ENCODE measurements at places on chromosomes 13 and 19. TPM values are rescaled to one million over a fixed set of nuclear protein-coding genes. Genes with fewer than 3 reads are reported as not detected.

Gene SIX5
- total RNA-seq: 20.6 TPM

Gene PTPRH
- 4.4 TPM for total RNA-seq

DNA sequence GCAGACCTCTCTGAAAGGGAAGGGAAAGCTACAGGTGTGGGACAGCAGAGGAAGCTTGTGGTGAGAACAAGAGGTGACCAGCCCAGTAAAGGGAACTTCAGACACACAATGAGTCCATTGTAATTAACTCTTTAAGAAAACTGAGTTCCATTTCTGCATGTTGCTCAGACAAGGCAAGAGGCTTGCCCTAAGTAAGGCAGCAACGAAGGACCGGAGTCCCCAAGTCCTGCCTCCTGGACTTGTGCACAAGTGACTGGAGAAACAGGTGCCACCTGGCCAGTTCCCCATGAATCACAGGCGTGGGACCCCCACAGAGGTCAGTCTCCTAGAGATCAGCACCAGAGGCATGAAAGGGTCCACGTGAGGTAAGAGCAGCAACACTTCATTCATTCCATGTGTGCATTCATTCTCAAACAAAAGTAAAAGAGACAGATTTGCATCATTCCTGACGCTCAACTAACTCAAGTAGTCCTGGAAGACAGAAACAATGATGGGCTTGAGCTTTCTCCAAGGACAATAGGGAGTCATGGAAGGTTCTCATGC, 14.7 kb upstream of the SIGLEC6 start:
- H3K4me3 ChIP-seq: no peak overlapping the region
- H3K36me3 ChIP-seq: no peaks in the 10 kb centered on the region
- H3K4me1 ChIP-seq: no peaks in the 10 kb centered on the region
- no peak for DNase-seq
- H3K27me3 ChIP-seq: no peaks in the 10 kb centered on the region
- H3K27ac ChIP-seq: no peak overlapping the region

- no peaks in the 10 kb centered on the region for H3K27me3 ChIP-seq
- H3K36me3 ChIP-seq: no peaks in the 10 kb centered on the region
- no peak for DNase-seq
- H3K4me3 ChIP-seq: no peak overlapping the region
- no peak overlapping the region for H3K27ac ChIP-seq
These were observed 27.3 kb upstream of the GPI start for GRCh38 chr19:34337739-34338138.

DNA sequence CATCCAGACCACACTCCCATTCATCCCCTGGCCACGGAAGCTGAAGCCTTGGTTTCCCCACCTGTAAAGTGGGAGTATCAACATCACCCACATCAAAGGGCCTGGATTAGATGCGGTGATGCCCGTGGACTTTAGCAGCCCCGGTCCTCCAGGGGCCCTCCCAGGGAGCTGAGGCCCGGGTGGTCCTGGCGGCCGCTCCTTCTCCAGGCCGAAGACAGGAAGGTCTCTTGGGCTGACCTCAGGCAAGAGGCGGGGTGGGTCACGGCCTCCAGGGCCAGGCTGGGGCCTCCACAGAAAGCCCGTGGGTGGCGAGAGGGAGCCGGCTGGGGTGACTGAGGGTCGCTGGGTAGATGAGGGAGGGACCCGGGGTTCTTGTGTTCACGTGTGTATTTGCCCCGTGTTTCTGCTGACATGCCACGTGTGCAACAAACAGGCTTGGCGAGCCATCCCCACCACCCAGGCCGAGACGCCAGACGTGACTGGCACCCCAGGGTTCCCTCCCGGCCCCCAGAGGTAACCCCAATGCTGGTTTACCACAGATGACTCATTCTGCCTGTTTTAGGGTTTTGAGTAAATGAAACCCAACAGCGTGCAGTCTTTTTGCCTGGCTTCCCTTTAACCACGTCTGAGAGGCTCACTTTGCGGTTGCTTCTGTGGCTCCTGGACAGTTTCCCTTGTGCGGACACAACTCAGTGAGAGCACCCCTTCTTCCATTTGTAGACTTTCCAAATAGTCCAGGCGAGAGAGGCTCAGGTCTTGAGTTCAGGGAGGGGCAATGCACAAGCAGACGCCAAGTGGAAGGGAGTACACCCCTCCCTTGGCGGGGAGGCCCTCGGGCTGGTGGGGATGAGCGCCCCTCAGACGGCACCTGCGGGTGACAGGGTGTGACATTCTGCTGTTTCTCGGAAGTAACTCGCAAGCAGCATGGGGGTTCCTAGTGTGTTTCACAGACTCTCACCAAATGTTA, 42.9 kb downstream of the C13orf46 start:
- no peak overlapping the region for H3K4me3 ChIP-seq
- H3K36me3 ChIP-seq: no peaks in the 10 kb centered on the region
- no peak overlapping the region for H3K27ac ChIP-seq
- no peaks in the 10 kb centered on the region for H3K27me3 ChIP-seq

DNA sequence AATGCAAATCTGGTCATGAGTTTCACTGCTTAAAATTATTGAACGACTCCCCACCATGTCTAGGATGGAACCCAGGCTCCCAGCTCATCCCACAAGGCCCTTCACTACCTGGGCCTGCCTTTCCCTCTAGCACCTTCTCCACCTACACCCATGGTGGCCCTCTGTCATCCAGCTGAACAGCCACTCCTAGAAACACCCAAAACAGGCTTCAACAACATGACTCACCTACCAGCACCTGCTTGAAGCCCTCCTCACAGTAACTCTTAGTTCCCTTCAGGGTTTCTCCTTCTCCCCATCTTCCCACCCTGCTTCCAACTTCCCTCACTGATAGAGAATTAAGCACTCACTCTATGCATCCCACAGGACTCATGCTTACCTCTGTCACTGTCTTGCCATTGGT, 6.6 kb upstream of the IGFL2 start:
- no peaks in the 10 kb centered on the region for H3K36me3 ChIP-seq
- no peaks in the 10 kb centered on the region for H3K4me1 ChIP-seq
- no peak overlapping the region for H3K4me3 ChIP-seq

- DNase-seq: no peak
- H3K27me3 ChIP-seq: no peaks in the 10 kb centered on the region
- no peaks in the 10 kb centered on the region for H3K36me3 ChIP-seq
- no peaks in the 10 kb centered on the region for H3K4me1 ChIP-seq
These were observed 67.2 kb upstream of the ZNF527 start for GRCh38 chr19:37303591-37304171.

DNA sequence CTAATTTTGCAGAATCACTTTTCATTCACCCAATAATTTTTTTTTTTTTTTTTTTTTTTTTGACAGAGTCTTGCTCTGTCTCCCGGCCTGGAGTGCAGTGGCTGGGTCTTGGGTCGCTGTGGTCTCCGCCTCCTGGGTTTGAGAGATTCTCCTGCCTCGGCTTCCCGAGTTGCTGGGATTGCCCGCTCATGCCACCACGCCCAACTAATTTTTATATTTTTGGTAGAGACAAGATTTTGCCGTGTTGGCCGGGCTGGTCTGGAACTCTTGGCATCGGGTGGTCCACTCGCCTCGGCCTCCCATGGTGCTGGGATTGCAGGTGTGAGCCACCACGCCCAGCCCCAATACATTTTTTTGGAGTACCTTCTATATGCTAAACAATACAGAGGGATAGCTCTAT, 1120.0 kb upstream of the ATXN8OS start:
- H3K4me3 ChIP-seq: no peak overlapping the region
- no peaks in the 10 kb centered on the region for H3K36me3 ChIP-seq
- H3K27me3 ChIP-seq: no peaks in the 10 kb centered on the region
- DNase-seq: no peak
- H3K27ac ChIP-seq: no peak overlapping the region
- no peaks in the 10 kb centered on the region for H3K4me1 ChIP-seq

GRCh38 chr13:68369739-68370138, 1139.6 kb upstream of the PCDH9 start:
- DNase-seq: no peak
- no peaks in the 10 kb centered on the region for H3K27me3 ChIP-seq
- H3K36me3 ChIP-seq: no peaks in the 10 kb centered on the region
- no peak overlapping the region for H3K4me3 ChIP-seq
- H3K4me1 ChIP-seq: no peaks in the 10 kb centered on the region
- H3K27ac ChIP-seq: no peak overlapping the region

GRCh38 chr19:3186160-3186688, 494 bp downstream of the NCLN start:
- H3K4me1 ChIP-seq: peaks cover 37% of the 10 kb centered on the region
- peak overlapping the region; percentile 76 for H3K4me3 ChIP-seq
- H3K27me3 ChIP-seq: no peaks in the 10 kb centered on the region
- no peaks in the 10 kb centered on the region for H3K36me3 ChIP-seq

Gene PNMA8B
- total RNA-seq: 2.7 TPM

GRCh38 chr19:41993612-41994483, at the start of gene ATP1A3:
TSS of gene ATP1A3 (minus strand) at chr19:41994230. CDS start at chr19:41994076, 154 bp downstream.
- peaks cover 15% of the 10 kb centered on the region for H3K27me3 ChIP-seq
- H3K4me3 ChIP-seq: peak within 1 kb of the TSS; percentile 45
- no peak within 1 kb of the TSS for H3K27ac ChIP-seq
- DNase-seq: no peak
- H3K4me1 ChIP-seq: peaks cover 15% of the 10 kb centered on the region
- no peaks in the 10 kb centered on the region for H3K36me3 ChIP-seq

- DNase-seq: no peak
- H3K27me3 ChIP-seq: no peaks in the 10 kb centered on the region
- no peaks in the 10 kb centered on the region for H3K4me1 ChIP-seq
- H3K4me3 ChIP-seq: no peak overlapping the region
- no peaks in the 10 kb centered on the region for H3K36me3 ChIP-seq
These were observed 56.3 kb upstream of the DIAPH3 start for GRCh38 chr13:60220072-60220471.

Gene LILRB2
- 2.0 TPM for total RNA-seq

GRCh38 chr13:34247596-34247995, 429.6 kb downstream of the RFC3 start:
- no peak overlapping the region for H3K27ac ChIP-seq
- no peaks in the 10 kb centered on the region for H3K4me1 ChIP-seq
- H3K4me3 ChIP-seq: no peak overlapping the region
- no peak for DNase-seq
- H3K27me3 ChIP-seq: no peaks in the 10 kb centered on the region

Gene F7
- not detected for total RNA-seq

Gene GPATCH1
- 9.6 TPM for total RNA-seq

DNA sequence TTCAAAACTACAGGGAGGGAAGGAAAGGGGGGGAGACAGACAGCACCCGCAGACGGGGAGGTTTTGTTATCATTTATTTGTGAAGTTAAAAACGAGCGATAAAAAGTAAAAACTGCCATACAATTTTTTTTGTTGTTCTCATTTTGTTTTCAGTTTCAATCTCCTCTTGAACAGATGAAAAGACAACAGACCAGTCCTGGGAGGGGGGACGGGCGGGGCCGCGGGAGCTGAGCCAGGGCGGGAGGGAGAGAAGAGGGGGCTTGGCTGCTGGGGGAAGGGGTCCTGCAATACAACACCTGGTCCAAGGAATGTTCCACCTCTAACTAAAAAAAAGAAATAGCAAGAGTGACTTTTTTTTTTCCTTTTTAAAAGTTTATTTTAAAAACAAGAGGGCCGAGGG, 11.3 kb downstream of the KHSRP start:
- no peaks in the 10 kb centered on the region for H3K27me3 ChIP-seq
- peaks cover 44% of the 10 kb centered on the region for H3K36me3 ChIP-seq
- no peak overlapping the region for H3K4me3 ChIP-seq
- H3K4me1 ChIP-seq: peaks cover 12% of the 10 kb centered on the region

GRCh38 chr13:90723381-90723780, 624.1 kb upstream of the MIR17HG start:
- no peak for DNase-seq
- no peak overlapping the region for H3K27ac ChIP-seq
- no peaks in the 10 kb centered on the region for H3K36me3 ChIP-seq
- H3K27me3 ChIP-seq: no peaks in the 10 kb centered on the region
- H3K4me1 ChIP-seq: no peaks in the 10 kb centered on the region

Gene ZNF555
- total RNA-seq: 3.7 TPM

Gene APOC4
- not detected for total RNA-seq

Gene ZNF93
- total RNA-seq: 4.2 TPM

Gene IRGQ
- 11.0 TPM for total RNA-seq

GRCh38 chr13:113401452-113402415, 37.8 kb upstream of the GRTP1 start:
- no peak overlapping the region for H3K27ac ChIP-seq
- no peaks in the 10 kb centered on the region for H3K36me3 ChIP-seq
- no peak overlapping the region for H3K4me3 ChIP-seq
- peak; percentile 62 for DNase-seq
- no peaks in the 10 kb centered on the region for H3K27me3 ChIP-seq

Gene OR4F17
- total RNA-seq: not detected

Gene OR7A5
- total RNA-seq: 0.74 TPM

Gene FCER2
- total RNA-seq: not detected

Gene CLIP3
- 31.9 TPM for total RNA-seq

Gene PRODH2
- not detected for total RNA-seq

Gene MKNK2
- total RNA-seq: 185 TPM

DNA sequence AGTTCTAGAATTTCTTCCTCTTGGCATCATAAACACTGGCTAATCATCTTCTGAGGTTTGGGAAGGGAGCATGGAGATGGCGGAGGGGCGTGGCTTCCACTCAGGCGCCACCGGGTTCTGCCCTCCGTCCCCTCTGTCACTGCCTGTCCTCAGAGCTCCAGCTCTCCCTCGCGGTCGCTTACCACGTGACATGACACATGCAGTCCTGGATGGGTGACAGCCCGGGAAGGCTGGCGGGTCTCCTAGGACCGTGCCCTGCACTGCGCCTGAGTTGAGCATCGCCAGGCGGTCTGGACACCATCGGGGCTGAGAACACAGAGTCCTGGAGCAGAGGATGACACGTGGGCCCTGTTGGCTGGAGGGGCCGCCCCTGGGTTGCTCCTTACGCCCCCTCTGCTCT, 123.3 kb downstream of the RAB20 start:
- no peak overlapping the region for H3K4me3 ChIP-seq
- no peak for DNase-seq
- no peak overlapping the region for H3K27ac ChIP-seq
- H3K27me3 ChIP-seq: no peaks in the 10 kb centered on the region
- no peaks in the 10 kb centered on the region for H3K4me1 ChIP-seq

DNA sequence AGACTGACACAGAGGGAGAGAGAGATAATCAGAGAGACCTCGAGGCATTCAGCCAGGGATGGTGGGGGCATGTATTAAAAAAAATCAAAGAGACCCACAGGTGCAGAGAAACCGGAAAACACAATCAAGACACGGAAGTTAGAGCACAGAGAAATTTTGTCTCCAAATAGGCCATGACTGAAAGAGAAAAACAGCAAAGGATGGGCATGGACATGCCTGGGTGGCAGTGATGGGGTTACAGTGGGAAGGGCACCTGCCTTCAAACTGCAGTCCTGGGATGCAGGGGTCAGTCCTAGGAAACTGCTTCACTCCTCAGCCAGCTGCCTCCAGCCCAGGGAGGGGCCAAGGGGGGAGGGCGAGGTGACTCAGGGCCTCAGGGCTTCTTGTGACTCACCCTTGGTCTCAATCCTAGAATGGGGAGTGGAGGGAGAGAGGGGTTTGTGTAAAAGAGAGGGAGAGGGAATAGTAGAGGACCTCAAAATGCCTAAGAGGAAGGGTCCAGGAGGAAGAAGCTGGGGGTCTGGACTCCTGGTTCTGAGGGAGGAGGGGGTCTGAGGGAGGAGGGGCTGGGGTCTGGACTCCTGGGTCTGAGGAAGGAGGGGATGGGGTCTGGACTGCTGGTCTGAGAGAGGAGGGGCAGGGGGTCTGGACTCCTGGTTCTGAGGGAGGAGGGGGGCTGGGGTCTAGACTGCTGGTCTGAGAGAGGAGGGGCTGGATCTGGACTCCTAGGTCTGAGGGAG, 3.6 kb upstream of the KCNN4 start:
- H3K4me3 ChIP-seq: no peak overlapping the region
- peaks cover 40% of the 10 kb centered on the region for H3K4me1 ChIP-seq
- H3K27ac ChIP-seq: peak overlapping the region; percentile 73
- H3K27me3 ChIP-seq: no peaks in the 10 kb centered on the region
- no peaks in the 10 kb centered on the region for H3K36me3 ChIP-seq

Gene FOSB
- 20.6 TPM for total RNA-seq

GRCh38 chr19:12159773-12160414, 3.0 kb upstream of the ZNF136 start:
- H3K27me3 ChIP-seq: no peaks in the 10 kb centered on the region
- no peaks in the 10 kb centered on the region for H3K36me3 ChIP-seq
- no peak for DNase-seq
- no peak overlapping the region for H3K4me3 ChIP-seq

Data from vagina (tissue), 2 donors.